ENCODE measurements at places on chromosomes 1 and 21.

DNA sequence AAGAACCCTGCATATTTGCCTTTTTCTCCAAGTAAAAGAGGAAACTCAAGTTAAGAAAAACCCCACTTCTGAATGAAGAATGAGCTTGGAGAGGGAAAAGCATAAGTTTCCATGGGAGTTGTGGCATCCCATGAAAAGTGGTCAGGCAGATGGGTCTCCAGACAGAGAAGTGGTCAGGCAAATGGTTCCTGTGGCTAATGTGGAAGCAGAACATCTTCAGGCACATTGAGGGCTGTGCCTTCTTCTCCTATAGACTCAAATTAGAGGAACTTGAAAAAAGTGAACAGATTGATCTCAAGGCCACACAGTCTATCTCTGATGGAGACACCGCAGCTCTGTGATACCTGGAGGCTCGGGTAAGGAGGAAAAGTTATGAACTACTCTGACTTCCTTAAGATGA lies 55.7 kb upstream of the KIRREL1 start:
- no peak for DNase-seq

DNA sequence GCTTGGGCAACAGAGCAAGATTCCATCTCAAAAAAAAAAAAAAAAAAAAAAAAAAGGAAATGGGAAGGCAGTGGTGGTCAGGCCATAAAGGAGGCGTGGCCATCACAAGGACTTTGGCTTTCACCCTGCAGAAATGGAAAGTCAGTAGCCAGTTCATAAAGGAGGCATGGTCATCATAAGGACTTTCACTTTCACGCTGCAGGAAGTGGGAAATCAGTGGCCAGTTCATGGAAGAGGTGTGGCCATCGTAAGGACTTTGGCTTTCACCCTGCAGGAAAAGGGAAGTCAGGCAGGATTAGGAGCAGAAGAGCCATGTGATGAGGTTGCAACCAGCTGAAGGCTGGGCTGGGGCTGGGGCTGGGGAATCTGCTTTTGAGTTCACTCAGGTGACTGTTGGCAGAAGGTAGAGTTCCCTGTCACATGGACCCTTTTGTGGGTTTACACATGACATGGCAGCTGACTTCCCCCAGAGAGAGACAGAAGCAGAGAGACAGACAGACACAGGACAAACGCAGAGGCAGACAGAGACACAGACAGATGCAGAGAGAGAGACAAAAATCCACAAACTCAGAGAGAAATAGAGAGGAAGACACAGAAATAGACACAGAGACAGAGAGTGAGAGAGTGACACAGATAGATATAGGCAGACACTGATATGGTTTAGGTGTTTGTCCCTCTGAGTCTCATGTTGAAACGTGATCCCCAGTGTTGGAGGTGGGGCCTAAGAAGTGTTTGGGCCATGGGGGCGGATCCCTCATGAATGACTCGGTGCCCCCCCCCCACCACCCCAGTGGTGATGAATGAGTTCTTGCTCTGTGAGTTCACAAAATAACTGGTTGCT lies 263.9 kb upstream of the KAZN start:
- DNase-seq = no peak

GRCh38 chr1:228152097-228152917 lies 2.6 kb downstream of the GJC2 start:
- DNase-seq = no peak

- DNase-seq = no peak
Observed at GRCh38 chr1:62530516-62531154, 66.7 kb upstream of the ANGPTL3 start.
